T-helper 9 cell (primary cell): ENCODE measurements at places on chromosomes 4 and X.

GRCh38 chr4:123468479-123469031, 72.0 kb downstream of the SPRY1 start:
- DNase-seq, result no peak

- no peak for DNase-seq
Observed at GRCh38 chrX:116628464-116628863, 165.7 kb upstream of the CT83 start.

DNA sequence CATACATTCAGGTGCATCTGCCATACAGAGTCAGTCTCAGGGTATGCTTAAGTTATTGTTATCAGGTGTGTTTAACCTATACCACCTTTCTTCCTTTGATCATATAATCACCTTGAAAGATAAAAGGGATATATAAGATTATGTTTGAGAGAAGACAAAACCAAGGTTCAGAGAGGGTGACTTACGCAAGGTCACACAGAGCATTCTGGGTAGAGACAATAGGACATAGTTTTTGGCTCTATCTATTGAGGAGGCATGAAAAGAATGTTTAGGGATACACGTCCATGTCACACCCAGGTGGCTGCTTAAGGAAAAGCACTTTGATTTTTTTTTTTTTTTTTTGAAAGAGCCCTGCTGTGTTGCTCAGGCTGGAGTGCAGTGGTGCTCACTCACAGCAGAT, 327.1 kb upstream of the RPS6KA3 start:
- no peak for DNase-seq

GRCh38 chr4:75630937-75631329, 605 bp upstream of the CDKL2 start:
- no peak for DNase-seq

GRCh38 chr4:86955888-86956451, 21.2 kb downstream of the AFF1 start:
- no peak for DNase-seq

DNA sequence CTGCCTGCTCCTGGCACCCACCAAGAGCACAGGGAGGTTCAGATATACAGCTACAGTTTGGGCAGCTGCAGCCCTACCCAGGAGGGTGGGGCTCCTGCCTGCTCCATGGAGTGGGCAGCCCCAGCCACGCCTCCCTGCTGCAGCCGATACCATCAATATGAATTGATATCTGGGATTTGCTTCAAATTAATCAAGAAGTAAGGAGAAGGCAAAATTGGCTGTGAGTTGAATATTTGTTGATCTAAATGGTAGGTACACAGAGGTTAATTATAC, 31.2 kb upstream of the ZNF280C start:
- DNase-seq, result no peak

DNA sequence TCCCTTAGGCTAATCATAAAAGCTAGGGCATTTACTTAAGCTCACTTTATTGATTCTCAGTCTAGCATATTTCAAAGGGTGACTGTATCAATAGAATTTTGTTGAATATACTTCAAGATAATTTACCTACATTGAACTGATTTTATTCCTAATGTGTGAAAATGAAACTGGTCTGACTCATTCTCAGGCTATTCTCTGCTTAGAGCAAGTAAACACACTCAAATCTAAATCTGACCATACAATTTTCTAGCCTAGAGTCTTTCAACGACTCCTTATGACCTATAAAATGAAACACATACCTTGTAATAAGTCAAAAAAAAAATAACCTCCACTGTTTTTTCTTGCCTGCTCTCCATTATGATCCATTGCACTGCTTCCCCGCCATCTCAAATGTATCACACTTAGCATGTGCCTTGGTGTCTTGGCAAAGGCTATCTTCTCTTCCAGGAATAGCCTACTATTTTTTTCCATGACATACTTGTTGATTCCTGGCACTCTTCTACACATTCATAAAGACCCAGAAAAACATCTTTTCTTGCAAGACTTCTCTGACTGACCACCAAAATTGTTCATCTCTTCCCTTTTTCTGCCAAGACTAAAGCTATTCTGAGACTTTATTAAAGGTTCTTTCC, 965.1 kb upstream of the HS3ST1 start:
- no peak for DNase-seq

DNA sequence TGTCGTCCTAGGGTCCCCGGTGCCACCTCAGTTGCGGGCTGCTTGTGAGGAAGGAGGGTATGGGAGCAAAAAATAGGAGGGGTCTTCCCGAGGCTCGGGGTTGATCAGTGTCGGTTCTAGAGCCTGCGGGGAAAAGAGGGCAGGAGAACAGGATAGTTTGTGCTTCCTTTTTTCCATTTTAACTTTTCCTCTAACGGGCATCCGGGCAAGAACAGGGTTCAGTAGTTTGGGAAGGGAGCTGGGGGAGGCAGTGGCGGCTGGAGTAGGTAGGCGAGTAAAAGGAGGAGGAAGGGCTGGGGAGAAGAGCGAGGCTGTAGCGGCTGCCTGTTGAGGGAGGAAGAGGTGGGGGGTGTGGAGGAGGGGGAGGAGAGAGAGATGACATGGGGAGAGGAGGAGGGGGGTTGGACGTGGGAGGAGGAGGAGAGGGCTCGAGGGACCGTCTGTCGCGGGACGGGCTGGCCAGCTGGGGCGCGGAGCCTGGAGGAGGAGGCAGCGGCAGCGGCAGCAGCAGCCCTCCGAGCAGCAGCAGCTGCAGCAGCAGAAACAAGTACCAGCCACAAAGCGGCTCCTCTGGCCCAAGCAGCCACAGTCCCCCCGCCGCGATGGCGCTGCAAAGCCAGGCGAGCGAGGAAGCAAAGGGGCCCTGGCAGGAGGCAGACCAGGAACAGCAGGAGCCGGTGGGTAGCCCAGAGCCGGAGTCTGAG, at the start of gene SLC16A2:
TSS of gene SLC16A2 (plus strand) at position 458 of the 704 bp plus-strand sequence. CDS start at position 603, 145 bp downstream.
- peak; percentile 14 for DNase-seq

DNA sequence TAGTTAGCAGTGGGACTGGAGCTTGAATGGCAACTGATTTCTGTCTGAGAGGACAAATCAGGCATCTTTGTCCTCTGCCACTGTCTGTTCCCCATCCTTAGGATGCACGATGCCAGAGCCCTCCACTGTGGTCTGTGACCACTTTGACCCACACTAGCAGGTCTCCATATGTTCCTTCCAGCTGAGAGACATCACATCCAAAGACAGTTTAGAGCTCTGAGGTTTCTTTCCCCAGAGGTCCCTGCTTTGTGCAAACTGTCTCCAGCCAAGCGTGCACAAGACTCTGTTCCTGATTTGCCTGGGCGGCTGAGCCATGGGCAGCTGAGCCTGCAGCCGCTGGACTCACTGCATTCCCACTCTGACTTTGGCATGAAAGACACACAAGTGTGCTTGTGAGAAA, 98.0 kb downstream of the PTTG2 start:
- no peak for DNase-seq

GRCh38 chr4:176387571-176387970, 67.8 kb downstream of the SPCS3 start:
- DNase-seq, result no peak

- no peak for DNase-seq
Observed at GRCh38 chr4:34767407-34767806, 1476.9 kb downstream of the ARAP2 start.

GRCh38 chr4:24885342-24885741, 27.5 kb downstream of the CCDC149 start:
- DNase-seq, result no peak

- DNase-seq, result no peak
Observed at GRCh38 chrX:115689931-115690330, 129.0 kb downstream of the PLS3 start.

DNA sequence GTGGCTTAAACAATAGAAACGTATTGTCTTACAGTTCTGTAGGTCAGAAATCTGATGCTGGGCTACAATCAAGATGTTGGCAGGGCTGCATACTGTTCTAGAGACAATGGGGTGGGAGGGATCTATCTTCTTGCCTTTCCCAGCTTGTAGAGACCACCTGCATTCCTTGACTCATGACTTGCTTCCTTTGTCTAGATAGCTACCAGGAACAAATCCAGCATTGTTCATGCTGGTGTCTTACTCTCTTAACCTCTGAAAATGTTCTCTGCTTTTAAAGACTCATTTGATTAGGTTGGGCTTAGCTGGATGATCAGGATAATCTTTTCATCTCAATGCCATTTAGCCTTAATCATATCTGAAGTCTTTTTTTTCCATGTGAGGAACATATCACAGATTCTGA, 169.0 kb downstream of the ZNF330 start:
- DNase-seq, result no peak
